Left forelimb (tissue), 1 donor: ENCODE measurements at places on chromosomes 6 and 20.

DNA sequence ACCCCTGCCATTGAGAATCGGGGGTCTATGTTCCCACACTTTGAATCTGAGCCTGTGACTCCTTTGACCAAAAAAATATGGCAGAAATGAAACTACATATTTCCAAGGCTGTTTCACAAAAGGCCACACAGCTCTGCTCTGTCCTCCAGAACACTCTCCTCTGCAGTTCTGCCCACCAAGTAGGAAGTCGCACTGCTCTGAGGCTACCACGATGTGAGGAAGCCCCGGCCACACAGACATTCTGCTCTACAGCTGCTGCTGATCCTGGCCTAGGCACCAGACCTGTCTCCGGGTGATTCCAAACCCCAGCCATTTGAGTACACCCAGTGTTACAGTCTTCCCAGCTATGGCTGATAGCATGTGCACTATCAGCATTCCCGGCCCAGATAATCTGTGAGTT lies 85.1 kb downstream of the LYRM4 start:
- DNase-seq, result no peak

GRCh38 chr6:11785774-11786579 lies 7.4 kb upstream of the ADTRP start:
- no peak for DNase-seq

DNA sequence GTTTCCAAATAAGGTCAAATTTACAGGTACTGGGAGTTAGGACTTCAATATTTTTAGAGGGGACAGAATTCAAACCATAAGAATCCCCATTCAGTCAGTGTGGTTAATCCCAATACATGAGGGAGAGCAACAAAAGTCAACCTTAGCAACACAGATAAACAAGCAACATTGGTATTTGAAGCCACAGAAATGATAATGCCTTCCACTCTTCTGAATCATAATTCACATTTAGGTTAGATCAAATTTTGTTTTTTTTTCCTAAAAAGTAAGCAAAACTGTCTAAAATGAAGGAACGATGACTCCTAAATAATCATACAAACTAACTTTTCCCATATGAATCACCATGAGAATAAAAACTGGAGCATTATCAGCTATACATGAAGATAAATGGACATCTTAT lies 246.0 kb upstream of the TENT5A start:
- DNase-seq, result no peak

- DNase-seq, result no peak
These were observed 104.9 kb upstream of the TSHZ2 start for GRCh38 chr20:52867305-52867704.

- DNase-seq, result no peak
These were observed 536.9 kb downstream of the HACE1 start for GRCh38 chr6:104322841-104323240.

- DNase-seq, result no peak
These were observed 75.2 kb downstream of the MAP3K5 start for GRCh38 chr6:136716917-136717715.

DNA sequence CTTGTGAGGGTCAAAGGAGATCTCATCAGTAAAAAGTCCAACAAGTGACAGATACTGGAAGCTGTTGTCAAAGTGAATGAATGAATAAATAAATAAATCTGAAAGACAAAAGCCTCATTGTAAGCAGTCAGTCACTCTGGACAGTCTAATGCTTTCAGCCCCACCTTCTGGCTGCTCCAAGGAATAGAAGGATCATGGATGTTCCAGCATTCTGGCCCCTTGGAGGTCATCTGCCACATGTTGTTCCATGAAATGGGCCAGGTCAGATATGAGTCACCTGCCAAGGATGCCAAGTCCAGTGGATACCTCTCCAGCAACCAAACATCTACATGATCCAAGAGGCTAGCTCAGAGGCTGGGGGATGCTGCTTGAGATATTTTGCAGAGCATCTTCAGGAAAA lies 185.6 kb downstream of the BMP7 start:
- DNase-seq, result no peak

DNA sequence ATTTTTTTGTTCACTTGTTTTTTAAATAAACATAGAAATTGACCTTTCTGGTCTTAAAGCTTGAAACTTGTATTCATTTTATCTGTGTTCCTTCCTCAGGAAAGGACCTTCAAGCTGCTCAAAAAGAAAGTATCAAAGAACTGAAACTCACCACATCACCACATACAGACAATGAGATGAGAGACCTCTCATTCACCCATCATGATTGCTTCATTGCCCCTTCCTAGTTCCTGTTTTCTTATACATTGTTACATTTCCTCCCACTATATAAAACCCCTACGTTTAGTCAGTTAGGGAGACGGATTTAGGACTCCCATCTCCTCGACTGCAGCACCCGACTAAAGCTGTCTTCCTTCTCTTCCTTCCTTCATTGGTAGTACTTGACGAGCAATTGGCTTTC lies 180.5 kb upstream of the OPRM1 start:
- no peak for DNase-seq
